ENCODE measurements at places on chromosomes 16 and 17.

DNA sequence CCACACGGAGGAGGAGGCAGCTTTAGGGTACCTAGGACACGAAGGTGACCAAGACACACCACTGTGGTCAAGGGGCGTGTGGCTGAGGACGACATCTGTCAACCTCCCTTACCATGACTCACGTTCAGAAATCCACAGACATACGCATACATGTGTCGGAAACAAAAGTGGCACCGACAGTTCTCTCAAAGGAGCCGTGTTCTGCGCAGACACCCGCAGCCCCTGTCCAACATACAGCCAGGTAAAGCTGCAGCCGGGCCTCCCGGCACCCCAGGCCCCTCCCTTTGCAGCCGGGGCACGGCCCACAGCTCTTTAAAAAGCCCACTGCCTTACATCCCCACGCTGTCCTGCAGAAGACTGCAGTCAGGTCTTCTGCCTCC lies 40.5 kb upstream of the KLHDC4 start:
- no peak for DNase-seq

DNA sequence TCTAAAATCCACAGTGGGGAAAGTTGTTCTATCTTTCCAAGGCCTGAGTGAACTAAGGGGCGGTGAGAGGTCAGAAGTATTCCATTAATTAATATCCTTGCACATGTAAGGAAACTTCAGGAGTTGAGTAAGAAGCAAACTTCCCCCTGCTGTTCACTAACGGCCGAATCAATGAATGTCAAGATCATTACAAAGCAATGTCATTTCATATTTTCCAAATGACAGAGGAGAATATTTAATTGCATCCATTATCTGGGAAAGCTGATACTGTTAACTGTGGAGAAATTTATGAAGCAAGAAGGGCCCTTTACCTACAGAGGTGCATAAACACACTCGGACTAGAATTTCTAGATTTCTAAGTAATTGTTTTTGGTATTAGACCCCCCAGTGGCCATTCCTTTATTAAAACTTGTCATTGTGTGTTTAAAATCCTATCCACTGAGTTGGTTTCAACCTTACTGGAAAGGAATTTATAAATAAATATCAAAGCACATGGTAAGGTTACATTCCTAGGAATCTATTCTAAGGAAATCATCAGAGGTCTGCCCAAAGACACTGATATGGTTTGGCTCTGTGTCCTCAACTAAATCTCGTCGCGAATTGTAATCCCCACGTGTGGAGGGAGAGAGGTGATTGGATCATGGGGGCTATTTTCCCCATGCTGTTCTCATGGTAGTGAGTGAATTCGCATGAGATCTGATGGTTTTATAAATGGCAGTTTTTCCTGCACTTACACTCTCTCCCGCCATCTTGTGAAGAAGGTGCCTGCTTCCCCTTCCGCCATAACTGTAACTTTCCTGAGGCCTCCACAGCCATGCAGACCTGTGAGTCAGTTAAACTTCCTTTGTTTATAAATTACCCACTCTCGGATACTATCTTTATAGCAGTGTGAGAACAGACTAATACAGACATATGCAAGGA lies 20.4 kb upstream of the SMURF2 start:
- peak; percentile 87 for DNase-seq

- no peak for DNase-seq
Measured at GRCh38 chr16:59238246-59238645, 504.1 kb upstream of the GOT2 start.

DNA sequence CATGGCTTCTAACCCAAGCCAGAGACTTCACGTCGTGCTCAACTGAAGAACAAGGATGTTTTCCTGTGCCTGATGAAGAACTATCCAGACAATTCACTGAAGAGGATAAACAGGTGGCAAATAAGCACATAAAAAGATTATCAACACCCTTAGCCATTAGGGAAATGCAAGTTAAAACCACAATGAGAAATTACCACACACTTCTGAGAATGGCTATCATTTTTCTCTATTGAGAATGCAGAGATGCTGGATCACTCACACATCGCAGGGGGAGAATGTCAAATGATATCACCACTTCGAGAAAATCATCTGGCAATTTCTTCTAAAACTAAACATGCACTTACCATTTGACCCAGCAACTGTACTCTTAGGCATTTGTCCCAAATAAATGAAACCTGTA lies 162.8 kb downstream of the IRX3 start:
- no peak for DNase-seq

DNA sequence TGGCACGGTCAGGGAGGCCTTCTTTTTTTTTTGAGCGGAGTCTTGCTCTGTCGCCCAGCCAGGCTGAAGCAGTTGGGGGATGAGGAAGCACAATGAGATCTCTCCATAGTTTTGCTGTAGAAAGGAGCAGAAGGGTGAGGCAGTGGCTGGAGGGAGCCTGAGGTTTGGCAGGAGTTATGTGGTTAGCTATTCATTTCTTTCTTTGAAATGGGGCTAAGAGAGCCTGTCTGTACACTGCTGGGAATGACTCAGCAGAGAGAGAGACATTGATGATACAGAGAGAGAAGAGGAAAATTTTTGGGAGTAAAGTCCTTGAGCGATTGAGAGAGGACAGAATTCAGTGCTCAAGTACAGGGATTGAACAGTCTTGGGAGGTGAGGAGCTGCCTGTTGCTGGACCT lies 22.1 kb downstream of the NOS2 start:
- DNase-seq: no peak

DNA sequence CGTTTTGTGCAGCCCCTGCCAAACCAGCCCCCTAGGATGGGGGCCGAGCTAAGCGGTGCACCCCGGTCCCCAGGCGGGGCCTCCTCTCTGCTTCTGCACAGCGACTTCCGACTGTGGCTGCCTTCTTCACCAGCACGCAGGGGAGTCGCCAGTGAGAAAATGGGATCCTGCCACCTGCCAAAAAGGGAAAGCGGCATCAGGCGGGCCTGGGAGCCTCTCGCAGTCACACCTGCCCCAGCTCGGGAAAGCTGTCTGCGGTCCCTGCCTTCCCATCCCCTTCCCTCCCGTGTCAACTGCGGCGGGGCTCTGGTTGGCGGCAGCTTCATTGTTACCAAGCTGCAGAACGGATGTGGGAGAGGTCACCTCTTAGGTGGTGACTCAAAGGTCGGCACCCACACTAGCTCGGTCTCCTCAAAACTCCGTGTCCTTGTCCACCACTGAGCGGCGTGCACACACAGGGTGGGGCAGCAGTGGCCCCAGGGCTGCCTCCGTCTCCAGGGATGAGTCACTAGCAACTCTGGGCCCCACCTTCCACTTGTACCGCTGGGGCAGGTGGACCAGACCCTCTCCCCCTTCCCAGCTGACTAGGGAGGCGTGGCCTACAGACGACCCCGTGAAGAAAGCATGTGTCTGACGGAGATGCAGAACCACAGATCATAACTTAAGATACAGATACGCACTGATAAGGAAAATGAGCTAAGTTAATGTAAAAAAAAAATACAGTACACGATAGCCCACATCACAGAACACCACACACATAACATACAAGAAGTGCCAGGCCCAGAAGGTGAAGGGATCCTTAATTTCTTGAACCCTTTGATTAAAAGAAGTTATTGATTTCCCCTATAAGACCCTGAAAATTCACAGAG lies 1.5 kb upstream of the PCYT2 start:
- no peak for DNase-seq

DNA sequence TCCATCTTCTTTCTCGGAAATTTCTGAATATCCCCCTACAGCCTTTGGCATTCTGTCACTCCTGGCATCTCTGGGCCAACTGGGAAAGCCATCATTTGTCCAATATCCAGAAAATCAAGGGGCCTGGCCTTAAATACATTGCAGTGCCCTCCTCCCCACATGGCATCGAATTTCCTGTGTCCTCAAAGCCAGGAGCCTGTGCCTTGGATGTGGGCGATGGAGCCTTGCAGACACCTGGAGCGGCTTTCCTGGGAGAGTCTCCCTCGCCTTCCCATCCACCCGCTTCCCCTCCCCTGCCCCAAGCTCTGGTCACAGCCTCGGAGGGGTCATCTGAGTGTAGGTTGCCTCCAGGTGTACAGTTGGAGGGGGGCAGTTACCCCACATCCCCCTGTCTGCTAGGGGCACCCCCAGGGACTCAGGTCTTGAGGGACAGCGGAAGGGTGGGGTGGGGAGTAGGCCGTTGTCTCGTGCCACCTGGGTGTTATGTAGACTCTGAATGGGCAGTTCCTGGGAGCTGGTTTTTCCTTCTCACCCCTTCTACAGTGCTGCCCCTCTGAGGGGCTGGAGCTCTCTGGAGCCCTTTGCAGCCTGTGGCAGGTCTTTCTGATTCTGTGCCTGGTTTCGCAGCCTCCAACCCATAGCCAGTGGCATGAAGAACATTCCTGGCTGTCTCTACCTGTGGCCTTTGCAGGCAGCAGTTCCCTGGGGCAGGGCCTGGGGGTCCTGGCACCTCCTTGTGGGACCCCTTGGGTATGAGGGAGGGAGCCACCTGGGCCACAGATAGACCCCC lies 239.8 kb downstream of the SEC14L1 start:
- DNase-seq: no peak

DNA sequence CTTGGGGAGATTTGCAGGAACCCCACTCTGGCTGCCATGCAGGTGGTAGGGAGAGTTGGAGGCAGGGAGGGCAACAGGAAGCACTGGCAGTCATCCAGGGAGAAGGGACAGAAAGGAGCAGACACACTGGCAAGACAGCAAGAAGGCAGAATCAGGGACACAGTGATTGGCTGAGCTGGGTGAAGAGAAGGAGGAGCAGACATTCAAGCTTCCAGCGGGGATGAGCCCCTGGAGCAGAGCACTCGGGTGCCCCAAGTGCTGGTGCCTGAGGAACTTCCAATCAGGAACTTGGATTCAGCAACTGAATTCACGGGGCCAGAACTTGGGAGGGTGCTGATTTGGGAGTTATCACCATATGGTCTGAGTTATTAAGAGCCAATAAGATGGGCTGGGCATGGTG lies 6.3 kb upstream of the ITGA3 start:
- no peak for DNase-seq

DNA sequence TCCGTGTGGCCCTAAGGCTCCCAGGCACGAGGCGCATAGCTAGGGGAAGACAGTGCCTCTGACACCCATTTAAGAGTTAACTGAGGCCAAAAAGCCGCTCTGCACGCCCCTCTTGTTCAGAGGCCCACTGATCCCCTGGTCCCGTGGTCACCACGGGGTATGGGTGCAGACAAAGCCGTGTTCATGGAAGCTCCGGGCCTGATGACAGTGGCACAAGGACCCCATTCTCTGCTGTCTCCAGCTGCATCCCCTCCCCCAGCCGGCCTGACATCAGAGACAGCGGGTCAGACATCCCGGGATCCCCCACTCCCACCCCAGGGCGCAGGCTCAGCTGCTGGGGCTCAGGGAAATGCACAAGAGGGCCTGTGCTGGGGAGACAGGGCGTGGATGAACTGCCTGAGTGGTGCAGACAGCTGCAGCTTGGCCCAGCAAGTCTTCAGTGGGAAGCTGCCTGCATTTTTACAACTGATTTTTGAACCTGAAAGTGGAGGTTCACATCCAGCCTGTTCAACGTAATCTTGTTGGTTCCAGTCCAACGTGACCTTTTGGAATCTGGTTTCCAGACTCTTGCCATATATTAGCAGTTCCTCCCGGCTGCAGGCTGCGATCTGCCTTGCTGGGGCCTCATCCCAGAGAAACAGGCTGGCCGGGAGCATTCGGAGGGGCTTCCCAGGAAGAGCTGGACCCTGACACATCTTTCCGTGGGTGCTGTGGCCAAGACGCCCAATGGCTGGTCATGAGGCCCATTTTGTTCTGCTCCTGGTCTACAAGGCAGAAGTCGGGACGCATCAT lies 9.7 kb upstream of the BAHCC1 start:
- DNase-seq: no peak

DNA sequence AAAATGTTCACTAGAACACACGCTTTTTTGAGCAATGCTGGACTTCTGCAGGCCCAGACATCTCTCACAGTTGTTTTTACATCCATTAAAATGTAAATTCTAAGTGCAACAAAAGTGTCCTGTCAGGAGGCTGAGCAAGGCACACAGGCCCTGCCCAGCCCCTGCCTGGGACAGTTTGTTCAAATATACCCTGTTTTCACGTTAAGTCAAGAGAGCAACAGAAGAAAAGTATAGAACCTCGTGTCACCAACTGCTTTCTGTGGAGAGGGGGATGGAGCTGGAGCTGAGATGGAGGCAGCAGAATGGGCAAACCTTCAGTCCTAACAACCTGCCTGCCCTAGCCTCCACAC lies 4.3 kb upstream of the HOXB2 start:
- DNase-seq: no peak

- DNase-seq: no peak
Measured at GRCh38 chr17:70750983-70751382, 581.7 kb downstream of the KCNJ2 start.

DNA sequence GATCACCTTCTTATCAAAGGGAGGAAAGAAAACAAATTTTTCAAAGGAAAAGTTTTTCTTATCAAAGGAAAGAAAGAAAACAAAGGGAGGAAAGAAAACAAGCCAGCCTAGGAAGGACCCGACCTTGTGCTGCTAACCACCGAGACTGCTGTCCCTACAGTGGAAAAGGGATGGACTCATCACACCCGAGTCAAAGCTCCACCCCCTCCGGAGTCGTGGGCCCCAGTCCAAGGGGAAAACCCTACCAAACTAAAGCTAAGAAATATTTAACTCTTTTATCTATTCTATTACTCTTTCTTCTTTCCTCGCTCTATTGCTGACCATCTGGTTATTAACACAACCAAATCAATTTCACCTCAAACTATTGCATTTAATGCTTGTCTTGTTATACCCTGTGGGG lies 6.1 kb upstream of the ENDOV start:
- DNase-seq: no peak

DNA sequence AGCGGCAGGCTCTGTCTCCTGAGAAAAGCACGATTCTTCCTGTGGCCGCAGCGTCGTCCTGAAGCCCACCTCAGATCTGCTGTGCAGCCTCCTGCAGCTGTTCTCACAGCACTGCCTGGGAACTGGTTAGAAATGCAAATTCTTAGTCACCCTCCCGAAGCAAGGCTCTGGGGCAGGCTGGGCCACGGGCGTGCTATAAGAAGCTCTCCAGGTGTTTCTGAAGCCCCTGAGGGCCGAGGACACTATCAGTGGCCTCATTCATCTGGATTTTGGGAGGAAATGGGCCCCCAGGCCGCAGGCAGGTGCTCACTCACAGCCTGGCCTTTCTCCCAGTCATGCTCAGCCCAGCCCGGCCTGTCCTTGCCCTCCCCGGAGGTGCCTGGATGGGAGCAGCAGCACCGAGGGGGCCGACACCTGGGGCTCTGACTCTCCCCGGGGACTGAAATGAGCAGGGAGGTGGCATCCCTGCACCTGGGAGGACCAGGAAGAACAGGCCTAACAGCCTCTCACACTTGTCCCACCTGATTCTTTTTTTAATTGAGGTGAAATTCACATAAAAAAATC lies 10.4 kb upstream of the NLRC3 start:
- no peak for DNase-seq

GRCh38 chr17:73758245-73758644 lies 114.0 kb upstream of the SDK2 start:
- no peak for DNase-seq

GRCh38 chr17:56011406-56012131 lies 141.7 kb upstream of the ANKFN1 start:
- DNase-seq: no peak

Data from HS-27A (cell line).